Suprapubic skin (tissue), 4 donors: ENCODE measurements at places on chromosomes 5 and 9.

- no peak for DNase-seq
Observed at GRCh38 chr9:111001526-111001925, 36.7 kb downstream of the LPAR1 start.

- DNase-seq = no peak
Observed at GRCh38 chr5:169668732-169669131, 31.7 kb downstream of the DOCK2 start.

- DNase-seq = no peak
Observed at GRCh38 chr5:122858451-122858850, 13.0 kb downstream of the SNX24 start.

DNA sequence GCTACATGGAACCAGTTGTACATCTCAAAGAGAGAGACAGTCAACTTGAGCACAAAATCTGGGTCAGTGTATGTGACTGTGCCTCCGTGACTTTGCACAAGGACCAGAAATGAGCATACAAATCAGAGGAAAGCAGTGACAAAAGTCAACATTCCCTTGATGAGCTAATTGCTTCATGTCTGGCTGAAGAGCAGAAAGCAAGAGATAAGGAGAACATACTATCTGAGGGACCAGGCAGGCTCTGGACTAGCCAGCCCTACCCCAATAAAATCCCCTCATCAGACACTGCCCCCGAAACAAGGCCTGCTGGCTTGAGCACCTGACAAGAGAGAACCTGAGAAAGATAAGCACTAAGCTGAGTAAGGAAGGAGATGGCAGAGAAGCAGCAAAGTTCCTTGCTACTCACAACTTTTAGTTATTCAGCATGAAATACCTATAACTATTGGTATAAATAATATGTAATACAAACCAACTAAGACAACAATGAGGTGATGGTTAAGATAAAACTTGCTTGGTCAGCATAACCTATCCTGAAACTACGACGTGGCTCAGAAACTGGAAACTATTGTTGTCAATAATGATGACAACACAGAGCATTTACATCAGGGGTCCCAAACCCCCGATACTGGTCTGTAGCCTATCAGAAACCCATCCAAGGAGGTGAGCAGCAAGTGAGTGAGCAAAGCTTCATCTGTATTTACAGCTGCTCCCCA is 9.5 kb downstream of the SIL1 start:
- no peak for DNase-seq

DNA sequence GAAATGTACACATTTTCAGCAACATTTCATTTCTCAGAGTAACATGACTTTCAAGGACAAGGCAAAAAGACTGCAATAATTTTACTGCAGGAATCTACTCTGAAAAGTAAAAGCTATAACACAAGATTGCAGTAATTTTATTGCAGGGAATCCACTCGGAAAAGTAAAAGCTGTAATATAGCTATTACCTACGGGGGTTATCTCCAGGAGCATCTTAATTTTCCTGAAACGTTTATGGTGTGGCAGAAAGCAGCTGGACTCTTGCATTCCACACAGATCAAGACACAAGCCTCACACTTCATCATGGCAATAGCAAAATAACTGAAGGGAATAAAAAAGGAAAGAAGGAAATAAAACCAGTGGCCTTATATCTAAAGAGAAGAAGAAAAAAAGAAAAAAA is 171.2 kb downstream of the TSSK1B start:
- no peak for DNase-seq

GRCh38 chr9:16716601-16717000 is 153.9 kb downstream of the BNC2 start:
- no peak for DNase-seq

DNA sequence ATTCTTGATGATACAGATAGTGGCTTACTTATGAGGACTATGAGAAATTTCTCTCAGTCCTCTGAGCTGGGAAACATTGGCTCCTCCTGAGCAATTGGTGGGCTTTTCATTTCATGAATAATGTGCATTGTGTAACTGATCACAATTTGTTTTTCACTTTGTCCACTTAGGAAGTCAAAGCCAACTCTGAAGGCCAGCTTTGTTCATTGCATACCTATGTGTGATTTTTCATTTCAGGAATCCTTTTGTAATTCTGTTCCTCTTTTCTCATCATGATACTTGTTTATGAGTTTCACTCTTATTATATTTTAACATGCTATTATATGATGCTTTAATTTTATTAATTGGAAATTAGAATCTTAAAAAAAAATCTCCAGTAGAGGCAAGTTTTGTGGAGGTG is 483.0 kb downstream of the EBF1 start:
- DNase-seq = no peak

DNA sequence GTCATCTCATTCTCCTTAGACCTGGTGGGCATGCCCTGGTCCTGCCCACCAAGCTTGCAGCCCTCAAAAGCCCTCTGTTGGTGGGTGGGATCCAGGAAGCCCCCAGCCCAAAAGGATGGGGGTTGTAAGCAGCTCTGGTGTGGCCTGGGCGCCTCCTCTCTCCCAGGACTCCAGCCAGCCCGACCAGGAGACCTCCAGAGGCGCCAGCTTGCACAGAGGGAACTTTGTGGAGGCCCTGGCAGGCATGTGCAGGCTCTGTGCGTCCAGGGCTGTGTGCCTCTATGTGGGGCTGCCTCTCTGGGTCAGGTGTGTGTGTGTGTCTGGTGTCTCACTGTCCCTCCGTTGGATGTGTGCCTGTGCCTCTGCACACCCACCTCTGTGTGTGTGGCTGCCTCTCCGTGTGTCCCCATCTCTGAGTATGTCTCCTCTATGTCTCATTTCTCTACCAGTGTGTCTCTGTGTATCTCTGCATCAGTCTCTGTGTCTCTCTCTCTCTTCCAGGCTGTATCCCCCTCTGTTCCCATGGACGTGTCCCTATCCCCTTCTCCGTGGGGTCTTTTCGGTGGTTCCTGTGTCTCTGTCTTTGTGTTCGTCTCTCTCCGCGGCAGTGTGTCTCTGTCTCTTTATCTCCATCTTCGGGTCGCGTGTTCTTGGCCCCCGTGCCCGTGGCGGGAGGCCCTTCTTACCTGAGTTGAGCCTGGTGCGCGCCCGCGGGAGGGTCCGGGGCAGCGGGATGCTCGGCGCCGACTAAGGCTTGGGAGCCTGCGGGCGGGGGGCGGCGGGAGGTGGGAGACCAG is 501 bp downstream of the ENHO start:
- no peak for DNase-seq

- no peak for DNase-seq
Observed at GRCh38 chr5:6649681-6650080, 16.4 kb downstream of the SRD5A1 start.

GRCh38 chr5:74595143-74595925 is 45.2 kb downstream of the ENC1 start:
- no peak for DNase-seq

DNA sequence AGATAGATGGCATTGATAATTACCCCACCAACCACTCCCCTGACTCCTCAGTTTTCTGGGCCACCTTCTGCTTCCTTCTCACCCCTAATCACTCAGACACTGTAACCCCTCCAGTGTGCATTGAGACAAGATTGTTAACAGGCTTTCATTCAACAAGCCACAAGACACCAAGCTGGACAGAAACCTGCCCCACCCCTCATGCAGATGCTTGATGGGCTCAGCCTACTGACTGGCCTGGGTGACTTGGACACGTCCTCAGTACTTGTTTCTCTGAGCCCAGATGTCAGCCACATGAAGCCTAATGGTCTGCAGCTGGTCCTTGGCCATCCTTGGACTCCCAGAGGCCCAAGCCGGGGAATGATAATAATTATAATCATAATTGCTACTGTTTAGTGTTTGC is 71.4 kb upstream of the SMIM23 start:
- no peak for DNase-seq

DNA sequence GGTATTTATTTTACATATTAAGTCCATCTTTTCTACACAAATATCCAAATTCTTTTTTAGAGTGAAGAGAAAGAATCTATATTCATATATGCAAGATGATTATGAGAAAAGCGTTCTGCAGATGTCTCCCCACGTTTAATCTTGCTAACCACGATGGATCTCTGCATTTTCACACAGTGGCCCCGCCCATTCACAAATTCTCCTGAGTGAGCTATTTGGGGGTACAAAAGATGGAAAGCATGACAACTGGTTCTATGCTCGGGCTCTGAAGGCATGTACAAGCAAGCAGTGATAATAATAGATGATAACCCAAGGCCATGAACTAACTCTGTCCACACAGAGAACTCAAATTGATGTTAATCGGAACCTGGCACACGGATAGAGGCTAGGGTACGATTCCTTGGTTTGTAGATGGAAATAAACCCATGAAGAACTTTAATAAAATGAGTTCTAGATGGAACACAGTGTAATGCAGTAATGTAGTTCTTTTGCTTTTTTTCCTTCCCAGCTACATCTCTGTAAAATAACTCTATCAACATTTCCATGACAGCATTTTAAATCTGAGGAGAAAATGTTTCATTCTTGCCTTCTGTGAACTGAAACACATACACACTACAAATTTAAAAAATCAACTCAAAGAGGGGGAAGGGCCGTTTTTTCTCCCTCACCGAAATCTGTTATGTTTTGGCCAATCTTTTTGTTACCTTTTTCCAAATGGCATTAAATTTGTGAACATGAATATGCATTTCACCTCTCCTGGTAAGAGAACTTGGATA is 851.7 kb upstream of the DMAC1 start:
- no peak for DNase-seq

DNA sequence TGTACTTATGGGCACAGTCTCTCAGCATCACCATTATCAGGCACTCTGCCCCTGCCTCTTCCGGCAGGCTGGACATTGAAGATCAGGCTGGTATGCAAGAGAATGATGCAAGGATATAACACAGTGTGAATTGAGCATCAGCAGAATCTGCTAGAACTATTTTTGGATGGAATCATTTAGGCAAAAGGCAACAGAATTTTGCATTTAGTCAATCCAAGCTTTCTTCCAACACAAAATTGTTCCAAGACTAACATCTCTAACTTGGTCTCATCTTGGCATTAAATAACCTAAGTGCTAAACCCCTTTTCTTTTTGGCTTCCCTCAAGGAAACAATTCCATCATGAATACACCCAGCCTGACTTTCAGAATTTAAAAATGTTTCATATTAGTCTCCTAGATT is 339.9 kb downstream of the PRELID2 start:
- no peak for DNase-seq

DNA sequence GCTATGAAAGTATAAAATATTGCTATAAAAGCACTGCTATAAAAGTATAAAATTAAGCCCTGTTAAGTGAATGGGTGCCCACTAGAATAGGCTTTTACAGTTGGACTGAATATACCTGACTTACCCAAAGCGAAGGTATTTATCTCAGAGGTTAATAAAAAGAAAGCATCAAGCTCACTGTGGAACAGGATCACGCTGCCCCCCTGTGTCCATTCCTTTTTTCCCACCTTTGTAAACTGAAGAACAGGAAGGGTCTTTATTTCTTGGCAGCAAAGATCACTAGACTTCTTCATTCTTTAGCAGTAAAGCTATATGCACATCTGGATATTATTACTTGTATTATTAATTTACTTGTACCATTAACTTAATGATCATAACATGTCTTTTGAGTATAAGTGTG is 22.1 kb upstream of the PLPP6 start:
- no peak for DNase-seq

GRCh38 chr5:156920042-156920860 is 42.8 kb downstream of the TIMD4 start:
- DNase-seq = no peak

DNA sequence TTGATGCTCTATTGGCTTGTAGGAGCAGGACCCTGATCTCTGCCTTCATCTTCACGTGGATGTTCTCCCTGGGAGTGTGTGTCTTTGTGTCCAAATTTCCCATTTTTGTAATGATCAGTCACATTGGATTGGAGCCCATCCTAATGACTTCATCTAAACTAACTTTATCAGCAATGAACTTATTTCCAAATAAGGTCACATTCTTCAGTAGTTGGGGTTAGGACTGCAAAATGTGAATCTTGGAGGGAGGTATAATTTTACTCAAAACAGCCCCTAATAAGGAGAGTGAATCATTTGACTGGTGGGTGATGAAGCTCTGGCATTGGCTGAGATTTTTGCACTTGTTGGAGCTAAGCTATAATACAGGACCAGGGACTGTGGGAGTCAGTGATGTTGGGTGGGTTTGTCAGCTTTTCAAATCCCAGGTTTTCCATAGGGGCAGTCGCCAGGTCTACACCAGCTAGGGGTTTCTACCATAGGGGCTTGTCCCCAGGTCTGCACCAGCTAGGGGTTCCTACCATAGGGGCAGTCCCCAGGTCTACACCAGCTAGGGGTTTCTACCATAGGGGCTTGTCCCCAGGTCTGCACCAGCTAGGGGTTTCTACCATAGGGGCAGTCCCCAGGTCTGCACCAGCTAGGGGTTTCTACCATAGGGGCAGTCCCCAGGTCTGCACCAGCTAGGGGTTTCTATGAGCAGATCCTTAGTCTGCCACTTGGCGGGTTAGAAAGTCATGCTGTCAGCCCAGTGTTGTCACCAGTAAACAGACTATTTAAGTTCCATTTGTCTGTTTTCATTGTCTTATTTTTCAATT is 382.6 kb upstream of the DAP start:
- DNase-seq = no peak

DNA sequence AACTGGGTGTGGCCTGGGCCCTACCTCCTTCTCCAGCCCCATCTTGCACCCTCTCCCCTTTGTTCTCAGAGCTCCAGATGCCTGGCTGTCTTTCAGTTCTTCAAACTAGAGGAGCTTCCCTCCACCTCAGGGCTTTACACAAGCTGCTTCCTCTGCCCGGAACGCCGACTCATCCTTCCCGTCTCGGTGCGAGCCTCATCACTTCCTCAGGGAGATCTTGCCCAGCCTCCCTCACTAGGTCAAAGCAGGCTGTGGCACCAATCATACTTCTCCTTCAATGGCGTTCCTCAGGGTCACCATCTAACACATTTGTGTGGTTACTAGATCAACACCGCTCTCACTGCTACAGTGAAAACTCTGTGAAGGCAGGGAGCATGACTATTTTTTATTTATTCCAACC is 56.2 kb upstream of the ZSWIM6 start:
- DNase-seq = peak; percentile 68

DNA sequence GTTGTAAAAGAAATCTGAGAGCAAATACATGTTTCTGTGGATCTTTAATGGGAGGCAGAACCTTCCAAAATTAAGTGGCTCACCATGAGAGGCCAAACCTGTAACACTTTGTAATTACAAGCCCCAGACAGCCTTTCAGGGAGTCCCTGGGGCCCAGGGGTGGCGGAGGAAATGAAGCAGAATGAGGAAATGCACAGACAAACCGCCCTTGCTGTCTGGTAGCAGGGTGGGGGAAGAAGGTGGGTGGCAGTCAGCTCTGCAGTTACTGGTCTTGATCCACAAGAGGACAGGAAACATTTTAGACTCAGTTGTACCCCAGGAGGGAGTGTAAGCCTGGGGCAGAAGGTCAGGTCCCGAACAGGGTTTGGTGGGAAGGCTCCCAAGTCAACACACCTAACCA is 6.5 kb downstream of the ARL14EPL start:
- DNase-seq = no peak
